ENCODE measurements at places on chromosomes 1 and 21. TPM values are rescaled to one million over a fixed set of nuclear protein-coding genes. Genes with fewer than 3 reads are reported as not detected.

- no peaks in the 10 kb centered on the region for H3K36me3 ChIP-seq
- H3K27me3 ChIP-seq, result peaks cover 40% of the 10 kb centered on the region
- peak; percentile 3 for DNase-seq
Observed at GRCh38 chr1:228011721-228012311, 5.0 kb downstream of the WNT3A start.

GRCh38 chr1:11862890-11863289 lies 4.1 kb upstream of the NPPB start:
- H3K4me1 ChIP-seq, result peaks cover 9% of the 10 kb centered on the region
- H3K27me3 ChIP-seq, result peaks cover 42% of the 10 kb centered on the region
- no peaks in the 10 kb centered on the region for H3K36me3 ChIP-seq
- H3K4me3 ChIP-seq, result no peak overlapping the region
- no peak for DNase-seq

DNA sequence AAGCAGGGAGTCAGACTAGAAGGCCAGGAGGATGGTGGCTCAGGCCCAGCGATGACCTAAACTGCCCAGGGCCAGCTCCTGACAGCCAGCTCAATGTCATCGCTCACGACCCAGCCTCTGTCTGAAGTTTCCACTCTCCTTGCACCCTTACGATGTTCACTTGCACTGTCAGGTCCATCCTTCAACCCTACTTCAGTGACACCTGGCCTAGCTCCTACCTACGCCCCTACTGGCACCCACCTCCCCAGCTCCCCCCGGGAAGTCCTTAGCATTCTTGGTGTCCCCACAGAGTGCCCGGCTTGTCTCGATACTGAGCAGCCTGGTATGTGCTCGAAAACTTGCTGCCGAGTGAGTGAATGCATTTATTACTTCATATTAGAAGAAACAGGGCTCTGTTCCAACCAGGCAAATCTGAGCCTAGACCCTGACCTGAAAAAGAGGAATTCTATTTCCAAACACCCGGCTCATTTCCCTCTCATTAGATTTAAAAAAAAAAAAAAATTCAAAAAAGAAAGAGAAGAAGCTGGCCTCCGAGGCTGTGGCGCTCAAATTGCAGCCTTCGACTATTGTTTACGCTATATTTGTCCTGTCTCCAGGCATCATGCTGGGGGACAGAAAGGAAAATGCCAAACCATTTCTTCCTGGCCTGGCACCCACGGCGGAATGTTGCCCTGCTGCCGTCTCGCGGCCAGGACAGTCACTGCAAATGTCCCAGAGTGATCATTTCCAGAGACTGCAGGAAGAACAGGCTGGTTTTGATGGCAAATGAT lies 29.8 kb upstream of the LRRC38 start:
- peak overlapping the region; percentile 51 for H3K27ac ChIP-seq
- peak; percentile 67 for DNase-seq
- no peaks in the 10 kb centered on the region for H3K27me3 ChIP-seq
- no peak overlapping the region for H3K4me3 ChIP-seq

The ATP5PO gene
- 551 TPM for total RNA-seq

GRCh38 chr1:201917362-201918033 lies 28.8 kb downstream of the SHISA4 start:
- peaks cover 34% of the 10 kb centered on the region for H3K4me1 ChIP-seq
- no peaks in the 10 kb centered on the region for H3K36me3 ChIP-seq
- H3K27me3 ChIP-seq, result no peaks in the 10 kb centered on the region
- no peak overlapping the region for H3K4me3 ChIP-seq

DNA sequence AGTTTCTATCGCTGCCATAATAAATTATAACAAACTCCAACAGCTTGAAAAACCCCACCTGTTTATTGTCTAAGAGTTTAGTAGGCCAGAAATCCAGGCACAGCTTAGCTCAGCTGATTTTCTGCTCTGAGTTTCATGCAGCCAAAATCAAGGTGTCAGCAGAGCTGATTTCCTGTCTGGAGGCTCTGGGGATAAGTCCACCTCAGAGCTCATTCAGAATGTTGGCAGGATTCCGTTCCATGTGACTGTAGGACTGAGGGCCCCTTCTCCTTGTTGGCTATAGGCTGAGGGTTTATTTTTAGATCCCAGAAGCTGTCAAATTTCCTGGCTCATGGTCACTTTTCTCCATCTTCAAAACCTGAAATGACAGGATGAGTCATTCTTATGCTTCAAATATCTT lies 91.6 kb upstream of the CHODL start:
- no peaks in the 10 kb centered on the region for H3K36me3 ChIP-seq
- H3K4me1 ChIP-seq, result peaks cover 9% of the 10 kb centered on the region
- no peaks in the 10 kb centered on the region for H3K27me3 ChIP-seq
- H3K4me3 ChIP-seq, result no peak overlapping the region
- DNase-seq, result peak; percentile 12

The A3GALT2 gene
- not detected for total RNA-seq

- no peaks in the 10 kb centered on the region for H3K36me3 ChIP-seq
- DNase-seq, result no peak
- H3K27me3 ChIP-seq, result peaks cover 38% of the 10 kb centered on the region
- H3K27ac ChIP-seq, result no peak overlapping the region
- no peak overlapping the region for H3K4me3 ChIP-seq
- peaks cover 5% of the 10 kb centered on the region for H3K4me1 ChIP-seq
Observed at GRCh38 chr1:234089396-234089795, 184.9 kb downstream of the SLC35F3 start.

Data from heart right ventricle (tissue), 16 donors.